A549 (cell line): ENCODE measurements at places on chromosomes 3 and 15.

DNA sequence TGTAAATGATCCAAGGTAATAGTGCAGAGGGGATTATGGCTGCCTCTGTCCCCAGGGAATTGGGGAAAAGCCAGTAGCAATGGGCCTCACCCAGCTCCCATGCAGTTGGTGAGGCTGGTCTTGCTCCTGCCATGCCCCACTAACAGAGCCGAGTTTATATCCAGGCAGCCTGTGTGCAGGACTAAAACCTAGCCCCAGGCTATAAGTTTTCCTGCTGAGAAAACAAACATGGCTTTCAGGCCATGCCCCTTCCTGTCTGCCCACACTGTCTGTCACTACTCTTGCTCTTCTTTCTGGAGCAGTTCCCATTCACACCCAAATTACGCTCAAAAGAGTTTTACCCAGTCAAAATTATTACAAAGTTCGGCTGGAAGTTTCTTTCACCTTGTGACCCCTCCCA is 73.5 kb upstream of the SPATA16 start:
- DNase-seq, result no peak

GRCh38 chr3:106794442-106794841 is 582.8 kb upstream of the CCDC54 start:
- DNase-seq, result no peak

GRCh38 chr3:15495461-15496340 is 25.8 kb downstream of the COLQ start:
- no peak for DNase-seq

DNA sequence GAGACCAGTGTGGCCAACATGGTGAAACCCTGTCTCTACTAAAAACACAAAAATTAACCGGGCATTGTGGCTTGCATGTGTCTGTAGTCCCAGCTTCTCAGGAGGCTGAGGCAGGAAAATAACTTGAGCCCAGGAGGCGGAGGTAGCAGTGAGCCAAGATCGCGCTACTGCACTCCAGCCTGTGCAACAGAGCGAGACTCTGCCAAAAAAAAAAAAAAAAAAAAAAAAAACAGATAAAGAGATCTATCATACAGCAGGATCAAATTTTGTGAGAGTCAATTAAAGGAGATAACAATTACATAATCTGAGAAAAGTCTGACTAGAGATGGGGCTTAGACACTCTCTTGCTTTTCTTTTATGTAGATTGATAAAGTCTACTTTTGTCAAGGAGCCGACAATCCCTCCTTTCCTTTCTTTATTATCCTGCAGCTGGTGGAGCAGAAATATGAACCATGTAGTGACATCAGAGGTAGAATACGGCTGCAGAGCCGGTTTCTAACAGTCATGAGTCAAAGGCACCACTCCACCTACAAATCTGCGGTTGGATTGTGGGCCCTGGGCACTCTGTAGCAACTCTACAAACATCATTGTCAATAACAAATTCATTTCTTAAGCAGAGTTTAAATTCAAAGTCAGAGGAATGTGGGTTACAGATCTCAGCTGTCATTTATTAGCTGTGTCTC is 9.0 kb downstream of the C2CD4A start:
- DNase-seq, result no peak

GRCh38 chr3:139317660-139318430 is 26.0 kb upstream of the MRPS22 start:
- DNase-seq, result no peak

DNA sequence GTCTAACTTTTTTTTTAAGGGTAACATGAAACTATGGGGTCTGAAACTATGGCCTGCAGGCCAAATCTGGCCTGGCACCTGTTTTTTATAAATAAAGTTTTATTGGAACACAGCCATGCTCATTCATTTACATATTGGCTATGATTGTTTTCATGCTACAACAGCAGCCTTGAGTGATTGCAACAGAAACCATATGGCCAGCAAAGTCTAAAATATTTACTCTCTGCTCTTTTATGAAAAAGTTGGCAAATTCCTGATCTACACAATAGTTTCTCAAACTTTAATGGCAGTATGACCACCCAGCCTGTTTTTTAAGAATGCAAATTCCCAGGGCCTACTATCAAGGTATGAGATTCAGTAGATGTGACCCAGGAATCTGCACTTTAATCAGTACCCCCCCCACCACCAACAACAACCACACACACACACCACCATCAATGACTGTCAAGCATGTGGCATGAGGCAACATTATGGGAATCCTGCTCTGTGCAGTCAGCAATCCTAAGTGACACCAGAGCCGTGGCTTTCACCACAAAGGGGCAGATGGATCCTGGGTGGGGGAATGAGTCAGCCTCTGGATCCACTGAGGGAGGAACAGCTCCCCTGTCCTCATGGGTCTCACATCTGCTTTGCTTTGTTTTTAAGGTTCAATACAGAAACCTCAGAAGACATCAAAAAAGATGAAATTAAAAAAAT is 142.8 kb downstream of the NTRK3 start:
- no peak for DNase-seq

GRCh38 chr15:35194296-35194695 is 109.2 kb upstream of the NANOGP8 start:
- no peak for DNase-seq

- DNase-seq, result peak; percentile 39
Measured at GRCh38 chr3:149527531-149528339, 53.2 kb downstream of the TM4SF4 start.

- peak; percentile 28 for DNase-seq
Measured at GRCh38 chr3:69993757-69994156, 5.8 kb upstream of the SAMMSON start.

DNA sequence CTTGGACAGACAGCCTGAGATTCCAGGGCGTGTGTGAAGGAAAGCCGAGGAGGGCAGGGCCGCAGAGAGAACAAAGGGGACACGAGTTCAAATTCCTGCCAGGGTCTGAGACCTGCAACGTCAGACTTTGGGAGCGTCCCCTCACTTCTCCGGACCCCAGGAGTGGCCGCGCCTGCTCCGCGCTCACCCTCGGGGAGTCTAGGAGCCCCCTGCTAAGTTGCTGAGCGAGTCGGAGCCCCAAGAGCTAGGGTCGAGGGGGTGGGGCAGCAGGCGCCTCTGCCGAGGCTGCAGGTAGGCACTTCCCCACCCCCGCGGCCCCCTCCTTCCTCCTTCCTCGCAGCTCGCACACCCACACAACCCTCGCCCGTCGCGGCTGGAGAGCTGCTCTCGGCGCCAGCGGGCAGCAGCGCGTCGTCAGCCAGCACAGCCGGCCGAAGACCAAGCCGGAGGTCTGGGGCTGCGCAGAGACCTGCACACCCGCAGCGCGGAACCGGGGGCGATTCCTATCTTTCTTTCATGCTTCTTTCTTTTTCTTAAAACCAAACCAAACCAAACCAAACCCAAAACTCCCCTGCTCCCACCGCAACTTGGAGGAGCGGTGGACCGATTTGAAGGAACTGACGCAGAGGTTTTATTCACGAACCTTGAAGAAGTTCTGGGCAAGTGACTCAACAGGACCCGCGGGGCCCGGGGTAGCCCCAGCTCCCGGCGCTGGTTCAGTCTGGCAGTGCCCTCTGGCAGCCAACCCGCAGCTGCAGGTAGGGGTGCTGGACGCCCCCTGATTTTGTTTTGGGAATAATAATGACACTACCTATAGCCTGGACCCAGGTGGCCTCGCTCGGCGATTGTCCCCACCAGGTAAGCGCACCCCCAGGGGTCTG is at the start of gene ANKRD34C:
TSS of gene ANKRD34C (plus strand) at position 352 of the 881 bp plus-strand sequence. CDS start 10,563 bp downstream, outside the sequence.
- no peak for DNase-seq

DNA sequence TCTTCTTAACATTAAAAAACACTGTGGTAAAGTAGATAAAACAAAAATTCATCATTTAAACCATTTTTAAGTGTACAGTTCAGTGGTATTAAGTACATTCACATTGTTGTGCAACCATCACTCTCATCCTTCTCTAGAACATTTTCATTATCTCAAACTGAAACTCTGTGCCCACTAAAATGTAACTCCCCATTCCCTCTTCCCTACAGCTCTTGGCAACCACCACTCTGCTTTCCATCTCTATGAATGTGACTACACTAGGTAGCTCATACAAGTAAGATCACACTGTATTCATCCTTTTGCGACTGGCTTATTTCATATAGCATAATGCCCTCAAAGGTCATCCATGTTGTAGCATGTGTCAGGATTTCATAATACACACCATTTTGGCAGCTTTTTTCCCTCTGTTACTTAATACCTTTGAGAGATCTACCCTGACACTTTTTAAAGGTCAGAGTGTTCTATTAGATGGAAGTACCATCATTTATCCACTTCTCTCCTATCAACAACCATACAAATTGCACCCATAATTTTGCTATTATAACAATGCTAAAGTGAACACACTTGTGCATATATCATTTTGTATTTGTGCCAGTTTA is 42.9 kb upstream of the FRMD4B start:
- no peak for DNase-seq

DNA sequence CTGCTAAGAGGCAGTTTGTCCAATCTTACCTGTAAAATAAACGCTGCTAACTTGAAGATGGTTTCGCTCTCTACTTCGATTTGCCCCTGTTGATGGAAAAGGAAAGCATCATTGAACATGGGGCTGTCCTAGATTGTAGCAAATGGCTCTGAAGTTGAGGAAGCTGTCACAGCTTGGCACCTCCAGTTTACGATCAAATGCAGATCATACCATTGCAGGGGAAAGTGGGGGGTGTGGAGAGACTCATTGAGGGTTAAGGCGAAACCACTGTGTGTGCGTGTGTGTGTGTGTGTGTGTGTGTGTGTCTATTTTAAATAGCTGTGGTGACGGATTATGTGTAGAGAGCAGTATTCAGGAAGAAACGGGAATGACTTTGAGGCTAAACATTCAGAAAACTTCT is 127.6 kb upstream of the LMOD3 start:
- peak; percentile 18 for DNase-seq
